ENCODE measurements at places on chromosomes 3 and 15. TPM values are rescaled to one million over a fixed set of nuclear protein-coding genes. Genes with fewer than 3 reads are reported as not detected.

Gene ANKRD28
- 54.2 TPM for total RNA-seq

Gene NPAP1
- total RNA-seq: not detected

Gene GPR62
- total RNA-seq: not detected

Gene SKIC8
- total RNA-seq: 72.8 TPM

Gene ARRDC4
- total RNA-seq: 3.2 TPM

Gene NR2F2
- 158 TPM for total RNA-seq

Gene MYRIP
- 5.6 TPM for total RNA-seq

Gene SHC4
- total RNA-seq: 1.2 TPM

Gene KCNMB2
- not detected for total RNA-seq

Gene GPR171
- total RNA-seq: not detected

Gene EPHB1
- 0.73 TPM for total RNA-seq

Gene PRR20G
- not detected for total RNA-seq

Gene USP3
- 70.7 TPM for total RNA-seq

Gene NEIL1
- total RNA-seq: 11.8 TPM

Gene CCNB2
- 86.4 TPM for total RNA-seq

Gene UROC1
- total RNA-seq: not detected

Gene LRRC3B
- total RNA-seq: not detected

Gene ALPK3
- 4.6 TPM for total RNA-seq

Gene MKRN2OS
- 3.9 TPM for total RNA-seq

Gene DNAH12
- 0.92 TPM for total RNA-seq

Gene RMDN3
- total RNA-seq: 25.5 TPM

Gene RGMA
- total RNA-seq: 0.78 TPM

Gene BFSP2
- total RNA-seq: not detected

Gene C3orf38
- total RNA-seq: 21.6 TPM

Gene CPN2
- total RNA-seq: not detected

Gene GCSAM
- not detected for total RNA-seq

Gene RTP1
- not detected for total RNA-seq

Gene AMIGO3
- total RNA-seq: 0.73 TPM

Gene USP4
- total RNA-seq: 43.5 TPM

Gene LIPH
- 213 TPM for total RNA-seq

Gene MESP2
- not detected for total RNA-seq

Gene C3orf85
- not detected for total RNA-seq

Gene CADM2
- 0.71 TPM for total RNA-seq

Gene ATP13A4
- 31.9 TPM for total RNA-seq

Gene C3orf20
- total RNA-seq: 0.28 TPM

Gene KLHL40
- total RNA-seq: not detected

Gene FAM43A
- 1.8 TPM for total RNA-seq

Gene CDHR4
- total RNA-seq: not detected

Gene CDC25A
- total RNA-seq: 15.2 TPM

Gene TXNRD3
- 17.0 TPM for total RNA-seq

Gene LMCD1
- total RNA-seq: 46.0 TPM

Gene EOMES
- total RNA-seq: 0.73 TPM

Gene MCF2L2
- total RNA-seq: 0.35 TPM

Gene PTH1R
- not detected for total RNA-seq

Gene EIF2A
- total RNA-seq: 167 TPM
